ENCODE measurements at places on chromosomes 7 and 10.

DNA sequence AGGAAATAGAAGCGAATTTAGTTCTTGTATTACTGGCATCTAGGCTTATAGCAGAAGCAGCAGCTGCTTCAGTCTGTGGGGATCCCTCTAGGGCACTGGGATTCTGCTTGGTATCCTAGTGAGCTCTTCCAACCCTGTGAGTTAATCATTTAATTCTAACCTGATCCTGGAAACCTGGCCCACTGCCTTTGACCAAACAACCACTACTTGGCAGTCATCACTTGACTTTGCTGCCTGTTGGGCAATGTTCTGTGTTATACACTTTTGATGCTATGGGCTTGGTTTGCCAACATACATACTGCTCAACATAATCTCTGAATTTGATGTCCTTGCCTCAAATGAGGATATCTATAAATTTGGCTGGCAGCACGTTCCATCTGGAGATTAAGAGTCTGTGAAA, 813.4 kb downstream of the ANKRD7 start:
- no peak for DNase-seq

DNA sequence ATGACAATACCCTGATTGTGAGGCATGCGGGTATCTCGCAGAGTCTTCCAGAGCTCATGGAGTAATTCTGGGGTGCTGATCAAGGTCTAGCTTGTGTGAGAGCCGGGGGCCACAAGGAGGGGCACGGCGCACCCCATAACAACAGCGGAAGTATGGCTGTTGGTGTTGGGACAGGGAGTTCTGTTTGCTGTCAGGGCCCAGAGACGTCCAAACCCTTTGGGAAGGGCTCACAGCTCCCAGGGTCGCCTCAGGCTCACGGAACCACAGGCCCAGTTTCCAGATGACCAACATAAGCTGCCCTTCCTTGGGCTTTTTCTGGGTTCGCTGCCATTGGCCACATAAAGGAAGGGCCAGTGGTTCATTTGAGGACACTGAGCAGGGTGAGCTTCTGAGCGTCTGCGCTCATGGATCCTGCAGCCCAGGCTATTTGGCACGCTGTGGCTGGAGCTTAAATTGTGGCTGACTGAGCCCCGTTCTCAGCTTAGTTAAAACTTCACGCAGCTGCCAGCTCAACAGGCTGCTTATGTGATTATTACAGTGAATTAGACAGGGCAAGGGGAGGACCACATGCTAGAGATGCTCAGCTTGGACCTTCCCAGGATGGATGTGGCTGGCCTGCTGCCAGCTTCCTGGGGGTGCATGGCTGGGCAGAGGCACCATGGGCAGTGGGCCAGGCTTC, 92.3 kb downstream of the DNAJB6 start:
- DNase-seq: no peak

GRCh38 chr7:20647908-20648776, 32.7 kb downstream of the ABCB5 start:
- no peak for DNase-seq

- no peak for DNase-seq
These were observed 19.6 kb upstream of the AMZ1 start for GRCh38 chr7:2668401-2668800.

GRCh38 chr10:131872827-131873375, 27.9 kb upstream of the PPP2R2D start:
- DNase-seq: no peak

DNA sequence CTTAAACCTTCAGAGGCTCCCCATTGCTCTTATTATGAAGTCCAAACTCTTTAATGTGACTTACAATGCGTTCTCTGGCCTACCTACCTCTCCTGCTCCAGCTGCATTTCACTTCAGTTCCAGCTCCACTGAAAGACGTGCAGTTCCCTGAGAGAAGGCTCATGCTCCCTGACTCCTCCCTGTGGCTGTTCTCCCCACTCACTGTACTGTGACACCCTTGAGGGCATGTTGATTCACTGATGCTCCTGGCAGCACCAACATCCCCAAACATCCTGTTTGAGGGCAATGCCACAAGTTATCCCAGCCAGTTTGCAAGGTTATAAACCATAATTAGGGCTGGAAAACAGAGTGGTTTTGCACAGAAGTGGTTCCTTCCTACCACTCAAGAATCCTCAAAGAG, 111.2 kb downstream of the LSM5 start:
- DNase-seq: no peak

- no peak for DNase-seq
These were observed at the start of gene NKX2-3 for GRCh38 chr10:99532687-99533495. Gene NKX2-3, plus strand, starts transcription at chr10:99532942. Its CDS starts 190 bp downstream, at chr10:99533132.

DNA sequence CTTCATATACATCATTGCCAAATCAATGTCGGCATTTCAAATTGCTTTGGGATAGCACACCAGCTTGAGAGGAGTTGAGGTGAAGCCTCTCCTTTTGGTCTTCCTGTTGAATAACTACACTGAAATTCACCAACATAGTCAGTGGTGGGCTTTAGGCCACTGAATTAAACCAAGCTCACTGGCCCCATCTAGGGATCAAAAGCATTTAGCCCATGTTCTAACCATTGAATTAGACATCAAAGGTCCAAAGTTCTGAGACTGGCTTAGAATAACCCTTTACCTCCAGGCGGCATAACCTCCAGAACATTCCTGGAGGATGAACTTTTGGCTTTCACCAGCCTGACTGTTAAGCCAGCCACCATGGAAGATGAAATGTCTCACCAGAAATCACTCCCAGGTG, 54.6 kb downstream of the BPGM start:
- DNase-seq: no peak

GRCh38 chr7:22386206-22386858, 29.4 kb upstream of the RAPGEF5 start:
- no peak for DNase-seq

GRCh38 chr7:44793919-44794318, 2.6 kb upstream of the PPIA start:
- DNase-seq: no peak
